ENCODE measurements at places on chromosomes 4 and X. TPM values are rescaled to one million over a fixed set of nuclear protein-coding genes. Genes with fewer than 3 reads are reported as not detected.

The KDR gene
- 0.67 TPM for total RNA-seq

The CYBB gene
- not detected for total RNA-seq

The ZNF185 gene
- 13.7 TPM for total RNA-seq

The PHKA1 gene
- 5.2 TPM for total RNA-seq

The CENPVL1 gene
- total RNA-seq = not detected

The HMGB3 gene
- total RNA-seq = 44.4 TPM

The MAOB gene
- 3.2 TPM for total RNA-seq

The PPP2R2C gene
- 0.94 TPM for total RNA-seq

The ELF4 gene
- 22.2 TPM for total RNA-seq

DNA sequence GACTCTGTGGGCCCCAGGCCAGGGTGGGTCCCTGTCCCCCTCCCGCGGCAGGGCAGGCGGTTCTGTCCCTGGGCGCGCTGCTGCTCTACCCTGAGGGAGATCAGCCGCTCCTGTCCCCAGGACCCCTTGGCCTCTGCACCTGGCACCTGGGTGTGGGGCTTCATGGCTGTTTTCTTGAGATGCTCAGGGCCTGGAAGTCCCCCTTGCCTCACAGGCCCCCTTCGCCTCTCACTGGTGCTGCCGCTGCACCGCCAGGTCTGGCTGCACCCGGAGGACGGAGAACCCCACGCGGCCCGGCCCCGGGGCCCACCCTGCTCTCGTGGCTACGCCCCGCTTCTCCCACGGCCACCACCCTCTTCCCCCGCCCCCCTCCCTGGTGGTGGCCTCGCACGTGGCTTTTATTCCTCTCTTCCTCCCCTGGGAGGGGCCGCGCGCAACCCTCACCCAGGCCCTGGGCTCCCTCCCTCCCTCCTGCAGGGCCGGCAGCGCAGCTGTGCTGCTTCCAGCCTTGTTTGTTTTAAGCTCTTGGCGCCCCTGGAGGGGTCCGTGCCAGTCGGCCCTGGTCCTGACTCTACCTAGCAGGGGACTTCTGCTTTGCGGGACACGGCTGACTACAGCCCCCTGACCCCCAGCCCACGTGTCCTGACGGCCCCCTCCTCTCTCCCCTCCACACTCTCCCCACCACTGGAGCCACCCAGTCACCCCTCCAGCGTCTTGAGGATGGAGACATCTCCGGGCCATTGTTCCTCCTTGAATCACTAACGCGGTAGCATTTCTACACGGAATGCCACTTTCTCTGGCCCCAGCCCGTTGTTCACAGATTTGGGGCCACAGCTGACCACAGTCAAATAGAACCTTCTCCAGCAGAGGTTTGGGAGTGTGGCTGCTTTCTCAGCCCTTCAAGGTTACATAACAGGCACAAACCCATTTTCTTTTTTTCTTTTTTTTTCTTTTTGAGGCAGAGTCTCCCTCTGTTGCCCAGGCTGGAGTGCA lies 20.6 kb upstream of the CLDN24 start:
- H3K36me3 ChIP-seq = peaks cover 1% of the 10 kb centered on the region
- H3K4me1 ChIP-seq = peaks cover 6% of the 10 kb centered on the region
- no peak for DNase-seq
- no peak overlapping the region for H3K4me3 ChIP-seq
- H3K27me3 ChIP-seq = no peaks in the 10 kb centered on the region
- no peak overlapping the region for H3K27ac ChIP-seq

DNA sequence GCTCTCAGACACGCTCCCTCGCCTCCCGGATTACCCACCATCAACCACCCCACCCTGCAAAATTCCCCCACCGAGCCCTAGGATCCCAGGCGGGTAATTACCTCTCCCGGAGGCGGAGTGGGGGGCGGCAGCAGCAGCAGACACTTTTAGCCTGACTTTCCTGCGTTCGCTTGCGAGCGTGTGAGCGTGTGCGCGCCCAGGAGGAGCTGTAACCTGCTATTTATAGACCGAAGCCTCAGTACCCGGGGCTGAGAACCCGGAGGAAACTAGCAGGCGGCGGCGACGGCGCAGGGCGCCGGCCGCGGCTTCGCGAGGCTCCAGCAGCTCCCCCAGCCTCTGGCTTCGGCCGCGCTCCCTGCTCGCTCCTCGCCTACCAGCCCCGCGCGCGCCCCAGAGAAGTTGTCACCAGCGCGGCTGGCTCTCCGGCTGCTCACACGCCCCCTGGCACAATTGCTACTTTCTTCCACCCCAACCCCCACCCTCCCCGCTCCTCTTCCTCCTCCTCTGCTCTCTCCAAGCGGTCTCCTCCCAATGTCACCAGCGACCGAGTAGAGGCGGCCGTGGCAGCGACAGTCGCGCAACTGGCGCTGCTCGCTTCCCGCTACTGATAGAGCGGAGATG lies at the start of gene INPP4B:
Gene INPP4B, minus strand, starts transcription at position 194 of the 621 bp plus-strand sequence.
- H3K27ac ChIP-seq = peak within 1 kb of the TSS; percentile 88
- peaks cover 11% of the 10 kb centered on the region for H3K27me3 ChIP-seq
- no peaks in the 10 kb centered on the region for H3K36me3 ChIP-seq
- DNase-seq = no peak
- H3K4me1 ChIP-seq = peaks cover 8% of the 10 kb centered on the region

DNA sequence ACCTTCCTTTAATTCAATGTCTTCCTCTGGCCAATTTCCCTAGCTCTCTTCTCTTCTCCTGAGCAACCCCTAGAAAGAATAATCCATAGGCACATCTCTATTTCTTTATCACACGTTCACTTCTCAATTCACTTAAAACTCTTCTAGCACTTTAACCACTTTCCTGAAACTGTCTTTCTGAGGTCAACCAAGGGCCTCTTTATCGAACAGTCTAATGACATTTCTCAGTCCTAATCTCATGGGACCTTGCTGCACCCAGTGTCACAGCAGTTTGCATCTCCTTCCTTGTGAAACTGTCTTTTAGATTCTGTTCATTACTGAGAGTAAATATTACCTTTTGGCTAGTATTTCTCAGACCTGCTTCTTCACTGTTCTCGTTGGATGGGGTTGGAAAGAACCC lies 285.3 kb upstream of the RASGEF1B start:
- H3K4me1 ChIP-seq = no peaks in the 10 kb centered on the region
- H3K36me3 ChIP-seq = peaks cover 1% of the 10 kb centered on the region
- DNase-seq = no peak
- no peak overlapping the region for H3K27ac ChIP-seq
- no peak overlapping the region for H3K4me3 ChIP-seq
- peaks cover 4% of the 10 kb centered on the region for H3K27me3 ChIP-seq

- no peak for DNase-seq
- no peaks in the 10 kb centered on the region for H3K4me1 ChIP-seq
- H3K27me3 ChIP-seq = no peaks in the 10 kb centered on the region
- peaks cover 1% of the 10 kb centered on the region for H3K36me3 ChIP-seq
- no peak overlapping the region for H3K27ac ChIP-seq
These were observed 201.9 kb upstream of the BCOR start for GRCh38 chrX:40299641-40300046.

DNA sequence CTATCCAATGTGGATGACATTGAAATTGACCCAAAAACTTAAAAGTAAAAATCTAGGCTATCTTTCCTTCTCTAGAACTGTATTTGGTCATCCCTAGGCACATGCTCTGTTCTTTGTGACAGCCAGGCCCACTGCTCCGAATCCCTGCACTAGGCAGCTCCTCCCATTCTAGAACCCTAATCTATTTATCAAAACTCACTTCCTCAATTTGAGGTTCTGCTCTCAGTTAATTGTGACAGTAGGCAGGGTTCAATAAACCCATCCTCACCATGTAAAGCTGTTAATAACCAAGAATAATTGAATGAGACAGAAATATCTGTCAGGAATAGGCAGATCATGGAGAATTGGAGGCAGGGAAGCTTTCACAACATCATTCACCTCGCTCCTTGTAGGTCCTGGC lies 51.9 kb upstream of the IRF2 start:
- no peak overlapping the region for H3K27ac ChIP-seq
- H3K36me3 ChIP-seq = peaks cover 9% of the 10 kb centered on the region
- no peak overlapping the region for H3K4me3 ChIP-seq
- no peaks in the 10 kb centered on the region for H3K4me1 ChIP-seq
- DNase-seq = no peak
- H3K27me3 ChIP-seq = no peaks in the 10 kb centered on the region

- no peaks in the 10 kb centered on the region for H3K36me3 ChIP-seq
- no peak overlapping the region for H3K4me3 ChIP-seq
- no peaks in the 10 kb centered on the region for H3K4me1 ChIP-seq
- no peak overlapping the region for H3K27ac ChIP-seq
- DNase-seq = no peak
These were observed 53.1 kb downstream of the EFNB1 start for GRCh38 chrX:68881911-68882310.

DNA sequence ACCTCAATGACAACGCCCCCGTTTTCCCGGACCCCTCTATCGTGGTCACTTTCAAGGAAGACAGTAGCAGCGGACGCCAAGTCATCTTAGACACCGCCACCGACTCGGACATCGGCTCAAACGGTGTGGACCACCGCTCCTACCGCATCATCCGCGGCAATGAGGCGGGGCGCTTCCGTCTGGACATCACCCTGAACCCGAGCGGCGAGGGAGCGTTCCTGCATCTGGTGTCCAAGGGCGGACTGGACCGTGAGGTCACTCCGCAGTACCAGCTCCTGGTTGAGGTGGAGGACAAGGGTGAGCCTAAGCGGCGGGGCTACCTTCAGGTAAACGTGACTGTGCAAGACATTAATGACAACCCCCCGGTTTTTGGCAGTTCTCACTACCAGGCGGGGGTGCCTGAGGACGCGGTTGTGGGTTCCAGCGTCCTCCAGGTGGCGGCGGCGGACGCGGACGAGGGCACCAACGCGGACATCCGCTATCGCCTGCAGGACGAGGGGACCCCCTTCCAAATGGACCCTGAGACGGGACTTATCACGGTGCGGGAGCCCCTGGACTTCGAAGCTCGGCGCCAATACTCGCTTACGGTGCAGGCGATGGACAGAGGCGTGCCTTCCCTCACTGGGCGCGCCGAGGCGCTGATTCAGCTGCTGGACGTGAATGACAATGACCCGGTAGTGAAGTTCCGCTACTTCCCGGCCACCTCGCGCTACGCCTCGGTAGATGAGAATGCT lies 2.2 kb downstream of the FAT4 start:
- peak; percentile 90 for DNase-seq
- peak overlapping the region; percentile 81 for H3K27ac ChIP-seq
- peak overlapping the region; percentile 78 for H3K4me3 ChIP-seq
- no peaks in the 10 kb centered on the region for H3K27me3 ChIP-seq
- no peaks in the 10 kb centered on the region for H3K36me3 ChIP-seq
- peaks cover 70% of the 10 kb centered on the region for H3K4me1 ChIP-seq

GRCh38 chr4:3373468-3373867 lies 68.3 kb upstream of the HGFAC start:
- H3K27ac ChIP-seq = no peak overlapping the region
- H3K36me3 ChIP-seq = peaks cover 2% of the 10 kb centered on the region
- no peaks in the 10 kb centered on the region for H3K27me3 ChIP-seq
- no peak for DNase-seq

- no peak for DNase-seq
- H3K36me3 ChIP-seq = no peaks in the 10 kb centered on the region
- no peaks in the 10 kb centered on the region for H3K27me3 ChIP-seq
- H3K4me3 ChIP-seq = no peak overlapping the region
These were observed 3.2 kb downstream of the PRDM5 start for GRCh38 chr4:120919358-120919757.

DNA sequence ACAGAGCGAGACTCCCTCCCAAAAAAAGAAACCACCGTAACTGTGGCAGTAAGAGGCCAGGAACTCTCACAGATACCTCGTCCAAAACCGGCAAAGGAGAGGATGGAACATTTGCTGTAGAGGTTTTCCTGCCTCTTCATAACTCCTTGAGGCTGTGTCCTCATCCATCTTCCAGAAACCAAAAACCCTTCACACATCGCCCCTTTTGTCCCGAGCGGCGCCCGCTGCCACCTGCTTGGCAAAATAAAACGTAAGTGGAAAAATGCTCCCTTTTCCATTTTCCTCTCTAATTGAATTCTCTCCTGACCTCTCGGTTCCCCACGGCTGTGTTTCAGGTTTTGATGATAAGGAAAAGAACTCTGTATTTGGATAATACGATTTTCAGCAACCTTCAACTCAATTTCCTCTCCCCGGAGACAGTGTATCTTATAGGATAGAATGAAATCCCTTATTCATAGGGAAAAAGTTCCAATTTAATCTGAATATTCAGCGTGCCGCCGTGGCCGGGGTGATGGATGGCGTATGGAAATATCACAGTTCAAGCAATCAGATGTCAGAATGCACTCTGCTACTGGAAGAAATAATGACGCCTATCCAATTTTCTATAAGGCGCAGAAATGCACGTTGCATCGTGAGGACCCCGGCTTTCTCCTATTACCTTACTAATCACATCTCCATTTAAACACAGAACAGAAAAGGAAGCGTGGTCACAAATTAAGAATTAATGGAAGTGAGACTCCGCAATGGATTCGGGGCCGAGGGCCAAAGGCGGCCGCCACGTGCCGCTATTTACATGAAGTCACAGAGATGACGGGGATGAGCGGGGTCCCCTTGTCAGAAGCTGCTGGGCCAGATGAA lies 5.2 kb upstream of the PPP2R3B start:
- H3K36me3 ChIP-seq = no peaks in the 10 kb centered on the region
- H3K27ac ChIP-seq = no peak overlapping the region
- no peaks in the 10 kb centered on the region for H3K27me3 ChIP-seq
- peaks cover 12% of the 10 kb centered on the region for H3K4me1 ChIP-seq
- no peak overlapping the region for H3K4me3 ChIP-seq

DNA sequence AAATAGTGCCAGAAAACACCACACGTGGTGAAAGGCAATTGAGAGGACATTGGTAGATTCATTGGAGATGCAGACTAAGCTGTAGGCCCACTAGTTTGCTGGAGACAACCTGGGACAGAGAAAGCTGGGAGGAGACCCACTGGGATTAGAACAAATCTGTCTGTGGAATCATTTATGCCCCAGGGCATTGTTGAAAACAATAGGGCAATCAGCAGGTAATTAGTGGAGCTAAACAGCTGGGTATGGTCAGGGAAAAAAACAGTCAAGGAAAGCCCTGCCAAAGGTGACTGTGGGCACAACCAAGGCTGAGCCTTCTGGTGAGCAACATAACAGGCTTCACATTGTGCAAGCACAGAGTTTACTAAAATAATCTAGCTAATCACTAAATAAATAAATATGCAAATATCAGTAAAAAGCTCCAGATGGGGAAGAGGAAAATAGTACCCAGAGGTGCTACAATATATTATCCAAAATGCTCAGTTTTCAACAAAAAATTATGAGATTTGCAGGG lies 9.0 kb downstream of the TCEAL3 start:
- no peak overlapping the region for H3K27ac ChIP-seq
- H3K4me3 ChIP-seq = no peak overlapping the region
- DNase-seq = no peak
- H3K27me3 ChIP-seq = no peaks in the 10 kb centered on the region
- peaks cover 22% of the 10 kb centered on the region for H3K4me1 ChIP-seq

DNA sequence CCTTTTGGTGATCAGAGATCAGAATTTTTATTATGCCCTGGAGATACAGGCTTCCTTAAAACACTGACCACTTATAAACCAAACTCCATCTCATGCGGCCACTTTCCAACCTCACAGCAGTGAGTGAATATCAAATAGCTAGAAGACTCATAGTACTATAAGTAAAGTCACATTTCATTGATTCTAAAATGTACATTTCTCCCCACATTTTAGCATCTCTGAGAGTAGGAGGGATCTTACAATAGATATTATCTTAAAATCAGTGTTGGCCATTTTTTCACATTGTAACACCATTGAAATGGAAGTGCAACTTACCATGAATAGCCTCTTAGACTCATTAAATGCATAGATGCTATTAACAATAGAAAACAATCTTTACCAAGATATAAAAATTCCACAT lies 17.4 kb downstream of the PCYT1B start:
- no peaks in the 10 kb centered on the region for H3K27me3 ChIP-seq
- H3K4me1 ChIP-seq = peaks cover 6% of the 10 kb centered on the region
- H3K27ac ChIP-seq = no peak overlapping the region
- H3K36me3 ChIP-seq = no peaks in the 10 kb centered on the region
